Pancreas (tissue), 10 donors: ENCODE measurements at places on chromosomes 2 and 18. TPM values are rescaled to one million over a fixed set of nuclear protein-coding genes. Genes with fewer than 3 reads are reported as not detected.

GRCh38 chr2:77156599-77156998, 365.6 kb downstream of the LRRTM4 start:
- H3K36me3 ChIP-seq, result no peaks in the 10 kb centered on the region
- H3K4me3 ChIP-seq, result no peak overlapping the region
- H3K27me3 ChIP-seq, result no peaks in the 10 kb centered on the region
- no peak for DNase-seq
- H3K27ac ChIP-seq, result no peak overlapping the region

DNA sequence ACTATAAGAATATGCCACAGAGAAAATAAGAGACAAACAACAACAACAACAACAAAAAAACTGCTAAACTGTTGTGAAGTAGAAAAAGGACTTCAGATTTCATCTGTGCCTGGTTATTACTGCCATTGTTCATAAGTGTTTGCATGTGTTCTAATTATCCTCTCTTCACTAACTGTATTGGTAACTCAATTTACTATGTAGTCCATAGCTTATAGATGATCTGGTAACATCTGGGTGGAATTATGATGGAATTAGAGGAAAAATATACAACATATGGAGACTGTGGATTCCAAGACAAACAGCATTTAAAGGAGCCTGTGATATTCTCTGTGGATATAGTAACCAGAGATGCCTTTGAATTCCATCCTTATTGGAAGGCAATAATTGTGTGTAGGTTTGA, 1891.5 kb upstream of the PIK3C3 start:
- no peaks in the 10 kb centered on the region for H3K27me3 ChIP-seq
- no peak overlapping the region for H3K27ac ChIP-seq
- no peak for DNase-seq
- H3K4me1 ChIP-seq, result no peaks in the 10 kb centered on the region

DNA sequence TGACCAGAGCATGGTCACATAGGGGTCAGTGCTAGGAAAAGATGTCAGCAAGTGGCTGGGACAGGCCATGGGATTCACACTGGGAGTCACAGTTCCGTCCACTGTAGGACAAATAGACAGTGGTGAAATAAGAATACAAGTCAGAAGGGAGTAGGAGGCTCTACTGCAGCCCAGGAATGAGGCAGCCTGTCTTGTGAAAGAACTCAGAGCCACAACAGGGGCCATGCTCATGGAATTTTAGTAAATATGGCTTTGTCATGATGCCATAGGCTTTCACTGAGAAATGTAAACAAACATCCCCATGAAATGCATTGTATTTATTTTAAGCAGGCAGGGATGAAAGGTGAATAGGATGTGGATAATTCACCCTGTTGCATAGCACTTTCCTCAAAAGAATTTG, 504.3 kb downstream of the SOX11 start:
- no peaks in the 10 kb centered on the region for H3K27me3 ChIP-seq
- no peak overlapping the region for H3K27ac ChIP-seq
- H3K36me3 ChIP-seq, result no peaks in the 10 kb centered on the region
- DNase-seq, result no peak

GRCh38 chr18:59238385-59238784, 18.4 kb downstream of the GRP start:
- H3K4me3 ChIP-seq, result no peak overlapping the region
- no peak overlapping the region for H3K27ac ChIP-seq
- no peaks in the 10 kb centered on the region for H3K4me1 ChIP-seq
- no peaks in the 10 kb centered on the region for H3K27me3 ChIP-seq
- no peaks in the 10 kb centered on the region for H3K36me3 ChIP-seq
- no peak for DNase-seq

DNA sequence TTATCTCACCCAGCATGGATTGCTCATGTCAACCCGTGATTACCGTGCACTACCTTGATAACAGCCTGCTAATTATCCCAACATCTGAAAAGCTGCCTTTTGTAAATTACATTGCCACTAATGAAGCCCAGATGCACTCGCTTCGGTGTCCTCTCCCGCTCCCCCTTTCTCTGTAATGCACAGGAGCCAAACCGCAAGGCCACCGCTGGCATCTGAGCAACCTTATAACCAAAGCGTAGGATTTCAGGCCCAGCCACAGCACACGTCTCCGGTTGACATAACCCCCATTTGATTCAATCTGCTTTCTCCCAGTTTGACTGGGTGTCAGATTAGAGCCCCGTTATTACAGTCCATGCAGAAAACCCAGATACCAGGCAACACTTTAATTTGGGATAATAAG, 341.2 kb downstream of the ALK start:
- H3K4me1 ChIP-seq, result no peaks in the 10 kb centered on the region
- DNase-seq, result no peak
- no peaks in the 10 kb centered on the region for H3K27me3 ChIP-seq
- no peak overlapping the region for H3K27ac ChIP-seq

DNA sequence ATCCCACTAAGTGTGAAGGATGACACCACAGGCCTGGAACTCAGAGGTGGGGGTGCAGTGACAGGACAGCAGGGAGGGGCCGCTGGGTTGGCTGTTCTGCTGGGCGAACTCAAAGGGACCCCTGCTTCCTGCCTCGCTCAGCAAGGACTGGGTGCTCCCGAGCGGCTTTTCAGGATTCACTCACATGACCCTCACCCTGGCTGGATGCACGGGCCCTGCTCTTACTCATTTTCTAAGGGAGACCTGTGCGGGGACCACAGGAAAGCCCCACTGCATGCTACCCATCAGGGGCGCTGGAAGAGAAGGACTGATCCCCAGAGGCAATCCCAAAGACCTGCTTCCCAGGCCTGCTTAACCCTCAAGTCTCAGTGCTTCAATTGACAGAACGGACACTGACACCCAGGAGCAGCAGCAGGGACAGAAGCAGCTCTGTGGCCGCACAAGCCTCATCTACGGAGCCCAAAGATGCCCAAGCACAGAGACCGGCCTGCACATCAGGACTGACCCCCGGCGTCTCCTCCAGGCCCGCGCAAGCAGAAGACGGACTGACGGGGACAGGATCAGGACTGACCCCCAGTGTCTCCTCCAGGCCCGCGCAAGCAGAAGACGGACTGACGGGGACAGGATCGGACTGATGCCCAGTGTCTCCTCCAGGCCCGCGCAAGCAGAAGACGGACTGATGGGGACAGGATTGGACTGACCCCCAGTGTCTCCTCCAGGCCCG, 29.6 kb downstream of the THAP4 start:
- no peaks in the 10 kb centered on the region for H3K4me1 ChIP-seq
- H3K27ac ChIP-seq, result no peak overlapping the region
- H3K36me3 ChIP-seq, result peaks cover 10% of the 10 kb centered on the region
- H3K4me3 ChIP-seq, result no peak overlapping the region
- no peaks in the 10 kb centered on the region for H3K27me3 ChIP-seq

DNA sequence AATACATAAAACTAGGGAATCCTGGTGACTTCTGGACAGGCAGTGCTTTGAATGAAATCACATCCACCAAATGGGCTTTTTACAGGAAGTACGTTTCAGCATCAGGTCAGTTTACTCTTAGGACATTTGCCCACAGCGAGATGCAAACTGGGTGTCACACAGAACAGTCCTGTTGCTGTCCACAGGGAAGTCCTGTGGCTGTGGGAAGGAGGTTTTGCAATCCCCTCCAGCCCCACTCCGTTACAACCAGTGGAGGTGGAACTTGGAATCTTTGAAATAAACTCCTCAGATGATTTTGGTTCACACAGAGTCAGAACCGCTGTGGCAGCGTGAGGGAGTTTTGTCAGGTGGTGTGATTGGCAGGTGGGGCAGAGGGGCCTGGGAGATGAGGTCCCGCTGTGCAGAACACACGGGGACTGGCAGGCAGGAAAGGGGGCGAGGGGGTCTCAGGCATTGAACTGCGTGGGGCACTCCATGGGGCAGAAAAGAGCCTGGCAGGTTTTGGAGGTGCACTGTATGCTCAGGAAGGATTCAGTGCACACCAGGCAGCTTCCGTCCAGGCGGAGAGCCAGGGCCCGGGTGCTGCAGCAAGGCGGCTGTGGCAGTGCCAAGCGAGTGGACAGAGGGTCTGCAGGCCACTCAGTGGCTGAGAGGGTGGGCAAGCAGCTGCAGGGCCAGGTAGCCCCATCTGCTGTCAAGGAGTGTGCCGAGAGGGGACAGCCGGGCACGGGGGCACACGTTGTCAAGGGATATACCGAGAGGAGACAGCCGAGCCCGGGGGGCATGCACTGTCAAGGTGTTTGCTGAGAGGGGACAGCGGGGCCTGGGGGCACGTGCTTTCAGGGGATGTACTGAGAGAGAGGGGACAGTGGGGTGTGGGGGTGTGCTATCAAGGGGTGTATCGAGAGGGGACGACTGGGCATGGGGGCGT, 148.7 kb downstream of the LDLRAD4 start:
- H3K27ac ChIP-seq, result no peak overlapping the region
- no peaks in the 10 kb centered on the region for H3K36me3 ChIP-seq
- H3K4me3 ChIP-seq, result no peak overlapping the region
- no peak for DNase-seq
- H3K27me3 ChIP-seq, result no peaks in the 10 kb centered on the region

GRCh38 chr2:64145119-64145518, 899 bp upstream of the PELI1 start:
- no peaks in the 10 kb centered on the region for H3K36me3 ChIP-seq
- H3K4me3 ChIP-seq, result no peak overlapping the region
- H3K27me3 ChIP-seq, result no peaks in the 10 kb centered on the region

GRCh38 chr2:165406173-165406572, 63.3 kb upstream of the CSRNP3 start:
- no peaks in the 10 kb centered on the region for H3K36me3 ChIP-seq
- no peaks in the 10 kb centered on the region for H3K27me3 ChIP-seq
- H3K4me1 ChIP-seq, result no peaks in the 10 kb centered on the region
- H3K27ac ChIP-seq, result no peak overlapping the region
- no peak overlapping the region for H3K4me3 ChIP-seq

DNA sequence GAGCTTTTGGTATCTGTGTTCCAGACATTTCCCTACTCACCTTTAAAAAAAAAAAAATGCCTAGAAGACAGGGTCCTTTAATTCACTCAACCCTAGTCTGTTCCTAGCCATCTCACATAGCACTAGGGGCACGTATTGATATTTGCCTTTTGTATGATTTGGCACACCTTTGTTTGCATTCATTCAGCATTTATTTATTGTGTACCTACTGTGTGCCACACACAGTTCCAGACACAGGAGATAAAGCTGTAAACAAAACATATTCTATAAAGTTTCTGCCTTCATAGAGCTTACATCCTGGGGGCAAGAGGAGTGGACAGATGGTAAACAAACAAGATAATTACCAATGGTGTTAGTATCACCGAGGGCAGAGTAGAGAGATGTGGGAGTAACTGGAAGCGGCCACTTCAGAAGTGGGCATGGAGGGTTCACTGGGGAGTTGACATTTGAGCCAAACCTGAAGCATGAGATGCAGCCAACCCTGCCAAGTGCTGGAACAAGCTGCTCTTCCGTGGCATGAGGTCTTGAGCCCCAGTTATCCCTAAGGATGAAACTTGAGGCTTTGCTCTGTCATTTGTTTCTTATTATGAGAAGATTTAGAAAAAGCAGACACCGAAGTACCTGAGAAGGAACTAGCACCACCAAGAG, 18.2 kb downstream of the MAPRE2 start:
- no peak overlapping the region for H3K27ac ChIP-seq
- H3K4me3 ChIP-seq, result no peak overlapping the region
- H3K27me3 ChIP-seq, result no peaks in the 10 kb centered on the region
- no peak for DNase-seq
- no peaks in the 10 kb centered on the region for H3K36me3 ChIP-seq
- peaks cover 11% of the 10 kb centered on the region for H3K4me1 ChIP-seq

- H3K36me3 ChIP-seq, result no peaks in the 10 kb centered on the region
- DNase-seq, result no peak
- no peaks in the 10 kb centered on the region for H3K27me3 ChIP-seq
- no peak overlapping the region for H3K4me3 ChIP-seq
Measured at GRCh38 chr2:152011724-152012123, 87.1 kb downstream of the CACNB4 start.

DNA sequence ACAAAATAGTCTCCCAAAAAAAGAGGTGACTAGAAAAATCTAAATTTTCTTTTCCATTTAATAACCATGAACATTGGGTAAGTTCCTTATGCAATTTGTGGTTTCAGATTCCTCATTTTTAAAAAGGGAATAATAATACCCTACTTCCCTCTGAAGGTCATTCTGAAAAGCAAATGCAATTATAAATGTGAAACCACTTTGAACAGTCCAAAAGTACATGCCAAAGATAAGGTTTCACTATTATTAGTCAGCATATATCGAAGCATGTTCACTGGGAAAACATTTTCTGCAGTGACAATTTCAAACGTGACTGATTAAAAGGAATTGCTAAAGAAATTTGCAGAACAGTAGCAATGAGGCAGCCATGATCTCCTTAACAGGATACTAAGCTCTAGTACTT, 100.1 kb upstream of the RNF152 start:
- H3K4me1 ChIP-seq, result no peaks in the 10 kb centered on the region
- H3K36me3 ChIP-seq, result no peaks in the 10 kb centered on the region
- H3K4me3 ChIP-seq, result no peak overlapping the region
- no peak for DNase-seq
- peak overlapping the region; percentile 30 for H3K27ac ChIP-seq
- H3K27me3 ChIP-seq, result no peaks in the 10 kb centered on the region

DNA sequence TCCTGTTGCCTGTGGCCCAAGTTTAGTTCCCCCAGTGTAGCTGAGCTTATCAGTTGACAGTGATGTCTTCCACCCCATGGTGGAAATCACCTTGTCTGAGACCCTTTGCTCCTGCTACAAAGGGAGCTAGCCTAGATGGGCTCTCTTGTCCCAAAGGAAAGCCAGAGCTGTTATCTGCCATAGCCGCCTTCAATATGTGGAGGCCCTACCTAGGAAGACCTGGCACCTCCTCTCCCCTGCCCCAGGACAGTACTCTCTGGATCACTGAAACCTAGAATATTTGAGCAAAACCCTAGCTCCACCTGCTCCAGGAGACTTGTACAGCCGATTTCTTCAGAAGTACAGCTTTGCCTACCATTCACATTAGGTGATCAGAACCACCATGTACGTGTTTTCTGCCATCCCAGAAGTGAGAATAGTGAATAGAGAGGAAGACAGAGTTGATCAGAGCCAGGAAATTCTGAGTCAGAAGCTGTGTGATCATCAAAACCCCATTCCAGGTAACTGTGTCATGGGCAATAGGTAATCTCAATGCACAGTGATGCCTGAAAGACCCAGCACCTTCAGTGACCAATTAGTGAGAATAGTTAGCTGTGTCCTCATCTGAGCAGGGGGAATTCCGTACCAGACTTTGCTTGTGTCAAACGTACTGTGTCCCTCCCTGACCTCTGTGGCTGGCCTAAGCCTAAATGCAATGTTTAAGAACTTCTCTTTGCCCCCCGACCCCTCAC, 138.4 kb upstream of the ALPP start:
- no peaks in the 10 kb centered on the region for H3K27me3 ChIP-seq
- H3K27ac ChIP-seq, result no peak overlapping the region
- H3K4me3 ChIP-seq, result no peak overlapping the region
- peaks cover 3% of the 10 kb centered on the region for H3K36me3 ChIP-seq
- DNase-seq, result no peak

DNA sequence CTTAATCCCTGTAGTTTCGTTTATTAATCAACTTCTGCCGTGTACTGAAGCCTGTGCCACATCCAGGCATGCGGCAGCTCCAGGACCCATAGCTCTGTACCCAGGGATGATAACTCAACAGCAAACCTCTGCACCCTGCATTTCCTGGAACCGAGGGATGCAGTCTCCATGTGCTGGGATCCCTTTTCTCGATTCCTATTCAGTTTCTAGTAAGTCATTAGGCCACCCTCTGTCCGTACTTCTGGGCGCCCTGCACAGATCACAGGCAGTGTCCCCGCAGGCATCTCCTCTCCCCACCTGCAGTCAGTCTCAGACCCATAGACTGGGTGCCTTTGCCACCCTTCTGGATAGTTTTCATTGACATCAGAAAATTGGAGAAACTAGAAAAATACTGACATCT, 18.8 kb downstream of the TMEM18 start:
- no peak overlapping the region for H3K4me3 ChIP-seq
- H3K27me3 ChIP-seq, result peaks cover 4% of the 10 kb centered on the region
- H3K4me1 ChIP-seq, result no peaks in the 10 kb centered on the region

PSMA8 gene
- total RNA-seq, result not detected

EMILIN2 gene
- total RNA-seq, result 4.4 TPM

AOX1 gene
- 181 TPM for total RNA-seq
